ENCODE measurements at places on chromosomes 7 and 10.

DNA sequence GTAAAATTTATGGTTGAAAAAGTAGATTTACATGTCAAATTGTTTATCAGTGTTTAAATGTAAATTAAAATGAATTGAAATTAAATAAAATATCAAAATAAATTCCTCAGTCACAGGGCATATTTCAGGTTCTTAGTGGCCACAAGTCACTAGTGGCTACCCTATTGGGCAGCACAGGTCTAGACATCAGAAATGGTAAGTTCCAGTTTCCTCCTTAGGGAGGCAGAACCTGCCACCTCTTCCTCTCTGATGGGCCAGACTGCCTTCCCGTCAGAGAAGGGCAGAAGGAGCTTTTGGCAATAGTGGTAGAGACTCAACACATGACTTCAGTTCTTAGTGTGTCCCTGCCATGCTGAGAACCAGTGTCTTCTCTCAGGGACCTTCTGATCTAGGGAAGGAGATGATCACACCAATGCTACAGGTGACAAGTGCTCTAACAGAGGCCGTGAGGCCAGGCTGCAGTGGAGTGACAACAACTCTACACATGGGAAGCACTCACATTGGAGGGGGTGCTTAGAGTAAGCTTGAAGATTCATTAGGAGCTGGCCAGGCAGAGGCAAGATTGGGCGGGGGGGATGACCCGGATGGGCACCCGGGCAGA lies 14.4 kb upstream of the PCBD1 start:
- DNase-seq, result no peak

- DNase-seq, result no peak
Measured at GRCh38 chr10:119595134-119595675, 1.6 kb downstream of the TIAL1 start.

DNA sequence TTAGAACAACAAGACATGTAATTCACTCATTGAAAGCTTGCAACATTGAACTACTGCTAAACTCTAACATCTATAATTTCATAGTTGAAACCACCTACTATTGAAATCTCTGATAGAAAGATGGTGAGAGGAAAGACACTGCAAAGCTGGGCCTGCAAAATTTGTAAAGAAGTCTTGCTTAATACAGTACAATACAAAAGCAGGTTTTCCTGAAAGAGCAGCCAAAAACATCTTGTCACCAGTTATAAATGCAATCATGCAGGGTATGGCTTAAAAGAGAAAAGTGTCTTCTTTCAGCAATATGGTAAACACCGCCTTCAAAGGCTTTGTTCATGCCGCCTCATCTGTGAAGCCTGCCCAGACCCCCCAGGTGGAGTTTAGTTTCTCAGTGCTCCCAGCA lies 109.2 kb downstream of the ANK3 start:
- DNase-seq, result no peak

- DNase-seq, result no peak
Measured at GRCh38 chr7:20198260-20198659, 18.9 kb downstream of the MACC1 start.

- DNase-seq, result no peak
Measured at GRCh38 chr7:5117095-5117970, 71.7 kb downstream of the RBAK start.

DNA sequence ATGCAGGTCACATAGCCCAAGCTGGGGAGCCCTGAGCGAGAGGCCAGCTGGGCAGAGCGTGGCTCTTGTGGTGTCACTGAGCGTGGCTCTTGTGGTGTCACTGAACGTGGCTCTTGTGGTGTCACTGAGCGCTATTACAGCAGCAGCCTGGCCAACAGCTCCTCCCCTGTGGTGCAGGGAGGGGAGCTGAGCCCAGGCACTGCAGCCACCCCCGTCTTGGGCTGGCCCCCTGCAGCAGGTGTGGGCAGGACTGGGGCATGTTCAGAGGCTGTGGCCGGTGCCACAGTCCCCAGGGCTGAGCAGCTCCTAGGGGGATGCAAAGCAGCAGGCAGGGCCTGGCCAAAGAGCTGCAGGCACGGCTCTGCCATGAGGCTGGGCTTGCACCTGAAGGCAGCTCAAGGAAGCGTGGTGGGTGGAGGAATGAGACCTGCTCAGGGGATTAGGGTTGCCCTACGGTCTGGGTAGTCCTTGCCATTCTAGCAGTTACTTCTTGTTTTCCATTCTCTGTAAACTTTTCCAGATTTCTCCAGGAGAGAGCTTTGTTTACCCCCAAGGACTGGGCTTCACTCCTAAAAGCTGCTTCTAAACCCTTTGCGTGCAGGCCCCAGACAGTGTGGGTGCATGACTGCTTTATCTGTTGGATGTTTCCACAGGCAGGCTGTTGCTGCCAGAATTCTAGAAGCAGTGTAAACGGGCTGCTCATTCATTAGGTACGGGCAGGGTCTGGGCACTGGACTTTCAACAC lies 29.2 kb downstream of the ZNF783 start:
- DNase-seq, result no peak

GRCh38 chr7:150801946-150802771 lies 1.6 kb downstream of the TMEM176A start:
- DNase-seq, result no peak

DNA sequence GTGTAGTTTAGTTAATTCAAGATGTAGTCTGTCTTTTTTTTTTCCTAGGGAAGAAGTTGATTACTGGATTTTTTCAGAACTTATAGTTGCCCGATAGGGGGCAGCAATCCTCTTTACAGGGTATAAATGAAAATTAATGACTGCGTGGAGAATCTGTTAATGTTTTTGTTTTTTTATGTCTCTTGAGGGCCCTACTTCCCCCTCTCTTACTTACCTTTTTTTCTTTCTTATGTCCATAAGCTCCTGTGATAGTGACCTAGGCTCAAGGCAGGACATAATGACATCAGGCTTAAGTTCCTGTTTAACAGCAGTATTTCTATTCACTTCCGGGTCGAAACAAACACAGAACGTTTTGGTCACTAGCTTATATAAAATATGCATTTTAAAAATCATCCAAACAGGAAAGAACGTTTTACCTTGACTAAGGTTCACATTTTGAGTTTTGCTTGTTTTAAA lies 18.8 kb downstream of the CDC123 start:
- DNase-seq, result peak; percentile 20

GRCh38 chr10:122249991-122250750 lies 20.9 kb upstream of the BTBD16 start:
- DNase-seq, result no peak

GRCh38 chr7:72080341-72080766 lies 331.8 kb downstream of the CALN1 start:
- DNase-seq, result no peak

- DNase-seq, result no peak
Measured at GRCh38 chr7:62361-63116, 129.8 kb upstream of the FAM20C start.

GRCh38 chr7:27095050-27095896 lies 527 bp downstream of the HOXA1 start:
- DNase-seq, result no peak

GRCh38 chr7:117582219-117582704 lies 102.4 kb downstream of the CFTR start:
- peak; percentile 8 for DNase-seq

- DNase-seq, result no peak
Measured at GRCh38 chr10:97186911-97187310, 1.2 kb upstream of the SLIT1 start.

DNA sequence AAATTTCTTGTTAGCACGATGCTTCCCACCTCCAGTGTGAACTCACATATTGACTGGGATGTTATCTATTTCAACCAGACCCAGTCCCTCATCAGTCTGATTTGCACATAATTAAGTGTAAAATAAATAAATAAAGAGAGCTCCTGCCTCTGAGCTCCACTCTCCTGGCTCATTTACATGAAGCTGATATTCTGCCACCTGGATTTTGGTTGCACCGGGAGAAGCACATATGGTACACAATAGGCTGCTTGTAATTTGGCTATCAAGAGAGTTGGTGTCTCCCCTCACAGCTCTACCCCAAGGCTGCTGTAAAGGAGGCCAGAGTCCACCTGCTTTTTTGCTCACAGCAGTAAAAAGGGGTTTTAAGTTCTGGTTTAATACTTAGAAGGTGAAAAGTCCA lies 610.5 kb downstream of the KCNMA1 start:
- DNase-seq, result no peak

GRCh38 chr10:97736403-97736901 lies 476 bp upstream of the ZFYVE27 start:
- DNase-seq, result no peak

- DNase-seq, result no peak
Measured at GRCh38 chr7:159151231-159151630, 6.6 kb upstream of the VIPR2 start.

- no peak for DNase-seq
Measured at GRCh38 chr10:88379575-88379974, 203.5 kb downstream of the RNLS start.

DNA sequence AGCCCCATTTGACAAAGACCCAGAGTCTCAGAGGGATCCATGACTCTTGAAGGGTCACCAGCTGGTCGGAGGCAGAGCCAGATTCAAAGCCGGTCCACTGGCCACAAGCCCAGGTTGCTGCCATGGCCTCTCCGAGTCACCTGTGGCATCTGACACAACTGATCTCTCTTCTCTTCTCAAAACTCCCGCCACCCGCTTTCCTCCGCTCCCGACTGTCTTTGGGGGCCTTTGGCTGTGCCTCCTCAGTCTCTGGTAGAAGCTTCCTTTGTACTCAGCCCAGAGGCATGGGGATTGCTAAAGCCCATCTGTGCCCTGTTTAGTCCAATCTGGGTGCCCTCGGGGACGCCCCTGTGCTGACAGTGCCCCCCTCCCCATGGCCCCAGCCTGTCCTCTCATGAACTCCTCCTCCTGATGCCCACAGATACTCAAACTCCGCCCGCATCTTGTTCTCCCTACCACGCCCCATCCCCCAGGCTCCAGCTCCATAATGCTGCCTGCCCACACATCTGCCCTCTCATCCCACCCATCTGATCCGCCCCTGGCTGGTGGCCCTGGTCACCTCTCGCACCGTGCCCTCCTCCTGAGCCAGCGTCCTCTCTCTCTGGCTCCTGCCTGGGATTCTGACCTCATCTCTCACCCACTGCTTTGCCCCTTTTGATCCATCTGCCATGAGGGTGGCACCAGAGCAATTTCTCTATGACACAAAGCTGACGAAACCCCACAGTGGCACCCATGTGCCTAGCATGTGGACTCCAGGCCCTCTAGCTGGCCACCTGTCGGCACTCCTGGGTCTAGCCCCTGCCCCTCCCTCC lies 150.6 kb downstream of the SLIT1 start:
- no peak for DNase-seq

GRCh38 chr7:45099891-45100760 lies 11.4 kb upstream of the NACAD start:
- DNase-seq, result no peak

DNA sequence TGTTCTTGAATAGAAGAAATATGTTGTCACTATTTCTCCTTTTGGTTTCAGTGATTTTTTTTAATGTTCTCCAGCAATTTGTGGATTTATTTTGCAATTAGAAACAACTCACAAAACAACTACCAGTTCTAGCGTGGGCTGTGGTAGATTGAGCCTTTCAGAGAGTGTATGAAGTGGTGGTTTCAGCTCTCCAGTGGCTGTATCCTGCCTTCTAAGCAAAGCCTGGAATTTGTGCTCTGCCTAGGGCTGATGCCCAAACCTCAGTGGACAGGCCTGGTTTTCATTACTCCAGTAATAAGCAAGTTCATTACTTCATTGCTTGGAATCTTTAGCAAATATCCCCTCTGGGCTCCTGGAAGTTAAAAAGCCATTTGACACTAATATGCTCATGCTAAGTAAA lies 35.9 kb downstream of the APBB1IP start:
- no peak for DNase-seq

DNA sequence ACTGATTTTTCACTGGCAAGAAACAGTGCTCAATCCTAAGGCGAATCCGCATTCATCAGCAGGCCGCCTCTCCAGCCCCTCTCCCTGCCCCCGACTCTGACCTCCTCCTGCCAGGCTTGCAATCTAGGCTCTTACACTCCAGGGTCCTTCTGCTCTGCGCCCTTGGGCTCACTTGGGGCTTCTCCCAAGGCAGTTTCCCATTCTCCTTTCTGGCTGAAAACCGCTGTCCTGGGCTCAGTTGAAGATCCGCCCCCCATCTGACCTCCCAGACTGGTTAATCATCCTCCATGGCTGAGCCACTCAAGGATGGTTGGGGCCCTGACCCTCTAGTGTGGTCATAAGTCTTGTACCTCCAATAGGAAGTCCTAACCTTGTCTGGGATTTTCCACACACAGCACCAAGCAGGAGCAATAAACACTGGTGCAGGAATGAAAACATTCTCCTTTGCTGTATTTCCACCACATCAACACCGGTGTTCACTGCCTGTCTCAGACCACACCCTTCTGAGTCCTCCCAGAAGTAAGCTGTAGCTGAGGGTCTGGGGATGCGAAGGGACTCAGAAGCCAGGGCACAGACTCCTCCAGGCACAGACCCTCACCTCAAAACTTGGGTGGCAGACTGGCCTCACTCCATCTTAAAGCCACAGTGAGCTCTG lies 42.4 kb downstream of the TNS3 start:
- no peak for DNase-seq

DNA sequence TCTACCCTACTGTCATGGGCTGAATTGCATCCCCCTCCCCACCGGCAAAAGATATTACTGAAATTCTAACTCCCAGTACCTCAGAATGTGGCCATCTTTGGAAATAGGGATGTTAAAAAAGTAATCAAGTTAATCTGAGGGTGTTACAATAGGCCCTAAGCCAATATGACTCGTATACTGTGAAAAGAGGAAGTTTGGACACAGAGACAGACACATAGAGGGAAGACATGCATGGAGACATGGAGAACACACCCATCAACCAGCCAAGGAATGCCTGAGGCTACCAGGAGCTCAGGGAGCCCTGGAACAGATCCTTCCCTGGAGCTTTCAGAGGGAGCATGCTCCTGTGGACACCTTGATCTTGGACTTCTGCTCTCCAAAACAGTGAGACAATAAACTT lies 138.2 kb upstream of the ADO start:
- no peak for DNase-seq

- no peak for DNase-seq
Measured at GRCh38 chr10:44498222-44498621, 113.3 kb upstream of the CXCL12 start.

DNA sequence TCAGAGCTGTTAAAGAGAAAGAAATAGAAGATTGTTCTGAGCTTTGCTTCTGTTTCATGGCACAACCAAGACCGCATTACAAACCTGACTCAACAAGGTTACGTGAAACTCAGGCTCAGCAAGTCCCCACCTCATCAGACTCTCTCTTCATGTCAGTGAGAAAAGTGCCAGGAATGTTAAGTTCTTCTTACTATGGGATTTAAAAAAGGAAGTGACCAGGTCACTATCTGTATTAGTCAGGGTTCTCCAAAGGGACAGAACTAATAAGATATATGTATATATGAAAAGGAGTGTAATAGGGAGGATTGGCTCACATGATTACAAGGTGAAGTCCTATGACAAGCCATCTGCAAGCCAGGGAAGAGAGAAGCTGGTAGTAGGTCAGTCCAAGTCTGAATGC lies 25.4 kb upstream of the PAPSS2 start:
- no peak for DNase-seq

GRCh38 chr10:77236700-77237099 lies 400.9 kb downstream of the KCNMA1 start:
- DNase-seq, result no peak

- no peak for DNase-seq
Measured at GRCh38 chr7:99232082-99232770, 24.3 kb upstream of the KPNA7 start.

GRCh38 chr7:100247152-100247757 lies 27.5 kb downstream of the PVRIG start:
- DNase-seq, result peak; percentile 75

- DNase-seq, result no peak
Measured at GRCh38 chr10:131882151-131882550, 18.7 kb upstream of the PPP2R2D start.

All from HEK293T (cell line).